ENCODE measurements at places on chromosomes 4 and X.

GRCh38 chr4:70688795-70689231 is 481 bp downstream of the UTP3 start:
- no peak for DNase-seq

DNA sequence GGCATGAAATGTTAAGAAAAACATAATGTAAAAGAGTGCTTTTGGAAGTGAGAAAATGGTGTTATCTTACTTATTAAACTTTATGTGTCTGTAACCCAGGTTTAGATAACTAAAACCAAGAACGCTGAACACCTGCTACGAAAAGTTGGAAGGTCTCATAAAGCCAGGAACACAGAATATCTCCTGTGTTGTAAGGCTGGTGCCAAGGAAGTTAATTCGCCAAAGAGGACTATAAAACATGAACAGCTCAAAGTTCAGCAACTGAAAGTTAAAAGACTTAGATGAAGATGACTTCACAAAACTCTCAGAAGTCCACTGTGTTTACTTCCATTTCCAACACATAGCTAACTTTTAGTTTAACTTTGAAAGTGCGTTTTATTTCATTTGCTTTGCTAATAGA is 54.3 kb downstream of the GPRIN3 start:
- no peak for DNase-seq

DNA sequence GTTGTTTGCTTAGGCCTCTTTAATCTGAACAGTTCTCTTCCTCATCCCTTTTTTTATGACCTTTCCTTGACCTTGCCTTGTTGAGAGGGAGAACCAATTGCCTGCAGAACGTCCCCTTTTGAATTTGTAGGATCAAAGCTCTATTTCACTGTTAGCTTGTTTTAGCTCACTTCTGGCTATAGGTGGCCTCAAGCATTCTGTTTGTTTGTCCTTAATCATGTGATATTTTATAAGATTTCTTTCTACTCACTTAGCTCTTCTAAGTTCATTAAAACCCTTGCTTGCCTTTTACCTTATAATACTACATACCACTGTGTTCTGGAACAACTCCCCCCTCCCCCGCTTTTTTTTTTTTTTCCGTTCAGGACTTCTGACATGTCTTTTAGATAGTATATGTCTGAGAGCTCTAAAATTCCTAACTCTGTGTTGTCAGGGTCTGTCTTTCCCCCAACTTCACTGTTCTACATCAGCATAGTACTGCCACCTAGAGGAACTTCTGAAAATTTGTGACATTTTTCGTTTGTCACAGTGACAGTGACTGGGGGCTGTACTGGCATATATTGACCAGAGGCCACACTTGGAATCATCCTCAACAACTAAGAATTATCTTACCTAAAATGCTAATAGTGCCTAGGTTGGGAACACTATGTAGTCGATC is 128.5 kb downstream of the LARP7 start:
- DNase-seq: no peak

- DNase-seq: no peak
Observed at GRCh38 chr4:110088670-110089069, 109.7 kb downstream of the ELOVL6 start.

- DNase-seq: no peak
Observed at GRCh38 chr4:130600706-130601105, 1504.8 kb downstream of the C4orf33 start.

DNA sequence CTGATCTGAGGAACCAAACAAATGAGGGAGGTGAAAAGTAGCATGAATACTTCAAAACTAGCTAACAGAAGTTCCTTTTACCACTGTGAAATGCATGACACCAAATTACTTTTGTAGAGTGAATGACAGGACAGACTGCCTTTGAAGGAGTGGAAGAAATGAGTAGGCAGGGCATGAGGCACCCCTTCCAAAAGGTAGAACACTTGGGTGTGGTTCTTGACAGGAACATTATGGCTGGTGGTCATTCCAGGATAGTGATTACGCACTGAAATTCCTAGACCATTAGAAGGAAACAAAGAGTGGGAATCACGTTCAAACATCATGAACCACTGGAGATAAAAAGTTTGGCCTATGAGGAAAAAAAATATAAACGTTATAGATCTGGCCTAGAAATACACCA is 4.9 kb downstream of the HUWE1 start:
- no peak for DNase-seq

DNA sequence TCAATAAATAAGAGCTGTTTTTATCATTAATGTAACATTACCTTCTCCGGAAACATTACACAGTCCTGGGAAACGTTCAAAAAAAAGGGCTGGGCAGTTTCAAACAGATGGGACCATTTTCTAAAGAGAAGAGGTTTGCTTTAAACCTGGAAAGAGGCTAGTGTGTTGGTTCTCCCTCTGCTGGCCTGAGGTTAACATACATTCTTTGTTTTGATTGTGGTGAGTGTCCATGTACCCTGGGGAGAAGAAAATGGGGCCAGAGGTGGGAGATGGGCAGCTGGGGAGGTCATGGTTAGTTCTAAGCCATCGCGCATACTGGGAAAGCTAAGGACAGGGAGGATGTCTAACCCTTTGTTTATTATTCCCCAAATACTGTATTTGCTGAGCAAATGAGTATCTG is 194.7 kb downstream of the CPEB2 start:
- DNase-seq: no peak

GRCh38 chr4:173076903-173077634 is 91.5 kb upstream of the GALNT7 start:
- DNase-seq: no peak

GRCh38 chr4:48248559-48248953 is 21.1 kb downstream of the TEC start:
- no peak for DNase-seq

- DNase-seq: no peak
Observed at GRCh38 chr4:150131581-150132228, 53.5 kb downstream of the DCLK2 start.

- DNase-seq: no peak
Observed at GRCh38 chrX:123993904-123994635, 32.6 kb downstream of the STAG2 start.

GRCh38 chrX:42462917-42463316 is 315.0 kb downstream of the PPP1R2C start:
- DNase-seq: no peak

GRCh38 chr4:85569730-85570299 is 94.9 kb downstream of the ARHGAP24 start:
- no peak for DNase-seq

- DNase-seq: no peak
Observed at GRCh38 chr4:98385831-98386230, 124.6 kb downstream of the RAP1GDS1 start.

DNA sequence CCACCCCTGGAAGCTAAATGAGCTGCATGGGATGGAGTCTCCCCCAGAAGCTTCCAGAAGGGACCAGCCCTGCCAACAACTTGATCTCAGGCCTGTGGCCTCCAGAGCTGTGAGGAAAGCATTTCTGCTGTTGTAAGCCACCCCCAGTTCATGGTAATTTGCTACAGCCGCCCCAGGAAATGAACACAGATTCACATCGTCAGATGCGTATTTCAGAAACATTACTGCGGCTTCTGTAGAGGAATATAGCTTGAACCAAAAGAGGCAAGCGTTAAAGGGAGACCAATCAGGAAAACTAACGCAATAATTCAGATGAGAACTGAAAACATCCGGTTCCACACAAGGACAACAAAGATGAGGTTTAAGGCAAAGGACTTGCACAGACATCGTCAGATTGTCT is 128.4 kb upstream of the TBL1X start:
- no peak for DNase-seq

DNA sequence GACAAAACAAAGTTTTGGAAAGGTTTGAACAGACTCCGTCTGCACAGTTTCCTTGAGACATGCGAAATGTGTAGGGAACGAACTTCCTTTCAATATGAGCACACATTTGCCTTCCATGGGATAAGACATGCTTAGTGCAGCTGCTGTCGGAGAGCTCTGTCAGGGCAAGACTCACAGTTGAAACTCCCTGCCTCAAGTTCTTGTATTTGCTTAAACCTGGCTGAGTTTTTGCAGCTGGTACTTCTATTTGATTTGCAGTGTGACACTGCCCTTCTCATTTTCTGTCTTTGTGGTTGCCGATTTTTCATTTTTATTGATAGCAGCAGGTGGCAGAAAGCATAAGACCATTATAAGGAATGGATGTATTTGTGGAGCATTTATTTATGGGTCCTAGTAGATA is 18.2 kb upstream of the RHOH start:
- no peak for DNase-seq

DNA sequence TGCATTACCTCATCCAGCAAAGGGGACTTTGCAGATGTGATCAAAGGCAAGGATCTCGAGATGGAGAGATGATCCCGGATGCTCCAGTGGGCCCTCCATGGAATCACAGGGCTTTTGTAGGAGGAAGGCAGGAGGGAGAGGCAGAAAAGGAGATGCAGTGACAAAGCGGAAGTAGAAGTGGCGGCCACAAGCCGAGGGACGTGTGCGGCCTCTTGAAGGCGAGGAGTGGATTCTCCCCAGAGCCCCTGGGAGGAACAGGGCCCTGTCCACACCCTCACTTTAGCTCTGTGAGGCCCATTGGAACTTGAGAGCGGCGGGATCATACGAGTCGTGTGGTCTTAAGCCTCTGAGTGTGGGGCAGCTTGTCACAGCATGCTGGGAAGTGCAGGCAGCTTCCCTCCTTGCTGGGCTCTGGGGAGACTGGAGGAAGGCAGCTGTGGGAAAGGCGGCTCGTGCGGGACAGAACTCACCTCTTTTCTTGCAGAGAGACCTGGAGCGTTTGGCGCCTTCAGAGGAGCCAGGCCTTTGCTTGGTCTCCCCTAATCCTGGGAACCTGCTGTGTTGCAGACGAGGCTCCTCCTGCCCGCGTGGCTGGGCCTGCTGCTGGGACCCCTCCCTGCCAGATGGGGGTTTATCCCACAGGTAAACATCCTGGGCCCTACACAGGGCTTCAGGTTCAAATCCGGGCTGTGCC is 10.2 kb downstream of the SH3TC1 start:
- DNase-seq: no peak

DNA sequence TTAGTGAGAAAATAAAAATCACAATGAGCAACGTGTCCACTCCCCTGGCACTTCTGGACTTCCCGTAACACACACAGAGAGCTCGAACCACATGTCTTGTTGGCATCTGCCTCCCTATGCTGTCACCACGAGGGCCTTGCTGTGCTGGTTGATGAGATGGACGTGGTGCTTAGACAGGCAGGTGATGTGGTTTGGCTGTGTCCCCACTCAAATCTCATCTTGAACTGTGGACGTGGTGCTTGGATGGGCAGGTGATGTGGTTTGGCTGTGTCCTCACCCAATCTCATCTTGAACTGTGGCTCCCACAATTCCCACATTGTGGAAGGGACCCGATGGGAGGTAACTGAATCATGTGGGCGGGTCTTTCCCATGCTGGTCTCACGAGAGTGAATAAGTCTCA is 40.0 kb downstream of the FGFRL1 start:
- DNase-seq: no peak

GRCh38 chr4:47566969-47567368 is 81.9 kb downstream of the ATP10D start:
- DNase-seq: no peak

DNA sequence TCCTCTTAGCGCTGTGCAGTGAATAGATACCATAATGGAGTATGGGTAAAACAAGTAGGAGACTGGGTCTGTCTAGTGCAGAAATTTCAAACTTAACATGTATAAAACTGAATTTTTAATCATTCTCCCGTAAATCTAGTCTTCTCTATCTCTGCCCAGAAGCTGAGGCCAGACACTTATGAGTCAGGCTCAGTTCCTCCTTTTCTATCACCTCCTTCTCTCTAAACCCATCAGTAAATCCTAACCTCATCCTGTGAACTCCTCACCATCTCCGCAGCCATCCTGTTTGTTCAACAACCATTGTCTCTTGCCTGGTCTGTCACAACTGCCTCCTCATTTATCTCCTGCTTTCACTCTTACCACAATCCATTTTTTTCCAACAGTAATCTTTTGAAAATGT is 19.8 kb upstream of the SGMS2 start:
- no peak for DNase-seq

DNA sequence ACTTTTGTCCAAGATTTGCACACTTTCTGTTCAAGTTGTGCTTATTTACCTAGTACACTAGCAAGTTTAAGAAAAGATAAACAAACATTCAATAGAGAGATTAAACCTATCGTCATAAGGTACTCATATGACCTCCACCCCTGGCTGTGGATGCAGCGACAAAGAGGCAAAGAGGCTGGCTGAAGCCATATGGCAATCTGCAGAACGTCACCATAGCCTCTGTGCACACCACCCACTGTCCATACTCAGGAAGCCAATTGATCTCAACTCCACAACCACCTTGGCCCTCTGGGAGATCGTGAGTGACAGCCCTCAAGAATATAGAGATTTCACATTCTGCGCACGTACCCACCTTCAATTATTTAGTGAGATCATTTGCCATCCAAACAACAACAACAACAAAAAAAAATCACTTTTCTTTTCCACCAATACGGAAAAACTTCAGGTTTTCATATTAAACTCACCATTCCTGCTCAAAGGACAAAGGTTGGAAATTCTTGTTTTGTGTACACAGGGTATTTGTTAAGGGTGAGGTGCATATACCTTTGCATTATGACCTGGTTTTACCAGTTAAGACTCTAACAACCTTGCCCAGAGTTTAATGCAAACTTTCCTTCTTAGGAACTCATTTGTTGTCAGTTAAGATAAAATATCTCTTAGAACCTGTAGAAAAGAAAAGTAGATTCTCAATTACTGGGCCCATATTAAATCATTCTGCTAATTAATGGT is 243.0 kb upstream of the FSTL5 start:
- no peak for DNase-seq

- DNase-seq: no peak
Observed at GRCh38 chrX:69014200-69014599, 151.1 kb downstream of the PJA1 start.

GRCh38 chr4:102988429-102989020 is 31.0 kb downstream of the SLC9B1 start:
- no peak for DNase-seq

DNA sequence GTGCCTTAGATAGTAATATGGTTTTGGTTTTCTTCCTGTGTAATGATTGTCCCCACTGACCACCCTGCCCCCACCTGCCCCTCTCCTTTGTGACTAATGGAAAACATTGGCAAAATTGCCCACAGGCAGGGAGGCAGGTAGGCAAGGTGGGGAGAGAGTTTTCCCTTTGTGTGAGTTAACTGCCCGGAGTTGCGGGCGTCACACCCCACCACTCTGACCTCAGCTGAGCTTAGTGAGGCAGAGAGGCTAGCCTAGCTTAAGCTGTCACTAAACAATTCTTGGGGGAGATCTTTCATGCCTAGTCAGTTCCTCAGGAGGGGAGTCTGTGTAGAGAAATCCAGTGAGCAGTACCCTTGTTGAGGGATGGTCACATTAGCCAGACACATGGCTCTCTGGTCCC is 245.3 kb downstream of the BCOR start:
- DNase-seq: no peak

DNA sequence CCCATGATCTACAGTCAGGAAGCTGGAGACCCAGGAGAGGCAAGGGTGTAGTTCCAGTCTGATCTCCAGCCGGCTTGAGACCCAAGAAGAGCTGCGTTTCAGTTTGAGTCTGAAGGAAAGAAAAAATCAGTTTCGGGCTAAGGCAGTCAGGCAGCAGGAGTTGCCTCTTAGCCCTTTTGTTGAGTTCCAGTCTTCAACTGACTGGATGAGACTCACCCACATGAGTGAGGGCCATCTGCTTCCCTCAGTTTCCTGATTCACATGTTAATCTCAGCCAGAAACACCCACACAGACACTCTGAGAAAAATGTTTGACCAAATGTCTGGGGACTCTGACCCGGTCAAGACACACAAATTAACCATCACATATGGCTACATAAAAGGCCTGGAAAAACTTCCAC is 73.6 kb upstream of the ELOVL6 start:
- no peak for DNase-seq

All from T-helper 9 cell (primary cell).